ENCODE measurements at places on chromosomes 16 and 17.

DNA sequence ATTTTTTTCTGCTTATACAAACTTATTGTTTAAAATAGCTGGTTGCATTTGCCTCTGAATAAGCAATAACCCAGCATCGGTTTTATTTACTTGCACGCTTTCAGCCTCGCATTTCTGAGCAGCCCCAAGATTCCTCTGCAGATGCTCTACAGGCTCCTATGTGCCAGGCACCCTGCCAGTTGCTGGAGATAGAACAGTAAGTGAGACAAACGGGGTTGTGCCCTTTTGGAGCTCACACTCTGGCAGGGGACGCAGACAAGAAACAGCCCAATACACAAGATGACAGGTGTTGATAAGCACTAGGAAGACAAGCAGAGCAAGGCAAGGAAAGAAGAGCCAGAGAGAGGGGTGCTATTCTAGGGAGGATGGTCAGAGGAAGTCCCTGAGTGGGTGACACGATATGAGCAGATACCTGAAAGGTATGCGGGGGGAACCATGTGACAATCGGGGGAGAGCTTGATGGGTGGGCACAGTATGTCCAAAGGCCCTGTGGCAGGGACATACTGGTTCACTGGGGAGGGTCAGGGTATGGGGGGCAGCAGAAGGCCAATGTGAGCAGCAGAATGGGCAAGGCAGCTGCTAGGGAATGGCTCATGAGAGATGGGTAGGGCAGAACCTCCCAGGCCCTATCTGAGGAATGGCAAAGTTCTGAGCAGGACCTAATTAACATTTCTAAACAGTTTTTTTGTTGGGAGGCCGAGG, 18.7 kb upstream of the ADORA2B start:
- no peak for DNase-seq

DNA sequence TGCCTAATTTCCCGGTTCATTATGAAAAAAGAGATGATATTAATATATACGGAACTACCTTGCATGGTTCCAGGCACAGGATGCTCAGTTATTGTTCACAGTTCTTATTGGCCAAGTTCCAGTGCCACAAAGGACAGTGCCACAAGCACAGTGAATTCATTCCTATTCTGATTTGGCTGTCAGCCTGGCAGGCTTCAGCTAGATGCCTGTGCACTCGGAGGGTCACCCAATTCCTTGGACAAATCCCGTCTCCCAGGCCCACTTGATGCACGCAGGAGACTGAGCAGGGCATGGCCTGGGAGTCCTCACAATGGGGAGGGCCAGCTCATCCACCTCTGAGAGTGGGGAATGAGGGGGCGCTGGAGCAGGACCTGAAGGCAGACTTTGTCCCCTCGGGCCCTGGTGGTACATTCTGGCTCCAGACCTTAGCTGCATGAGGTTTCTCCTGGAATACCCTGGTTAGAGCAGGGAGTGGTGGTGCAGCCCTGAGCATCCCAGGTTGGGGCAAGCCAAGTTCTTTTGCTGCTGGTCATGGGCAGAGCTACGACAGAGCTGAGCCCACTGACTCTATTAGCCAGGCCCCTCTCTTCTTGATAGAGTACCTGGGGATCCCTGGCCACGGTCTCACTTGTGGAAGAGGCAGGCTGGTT, 41.4 kb downstream of the MIS12 start:
- no peak for DNase-seq

DNA sequence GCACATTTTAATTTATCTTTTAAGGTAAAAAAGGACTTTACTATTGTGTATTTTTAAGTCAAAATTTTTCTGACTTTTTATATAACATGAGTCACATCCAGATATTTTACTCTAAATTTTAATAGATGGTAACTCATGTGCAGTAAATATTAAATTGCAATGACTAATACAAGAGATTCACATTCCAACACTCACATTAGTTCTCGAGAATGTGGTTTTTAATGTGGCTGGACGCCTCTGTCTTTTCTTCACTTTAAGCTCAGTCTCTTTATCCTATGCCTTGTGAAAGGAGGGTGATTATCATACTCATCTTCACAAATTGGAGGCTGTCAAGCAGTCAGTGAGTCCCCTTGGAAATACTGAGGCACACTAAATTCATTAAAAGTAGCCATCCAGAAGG, 315.6 kb downstream of the HS3ST3B1 start:
- no peak for DNase-seq

DNA sequence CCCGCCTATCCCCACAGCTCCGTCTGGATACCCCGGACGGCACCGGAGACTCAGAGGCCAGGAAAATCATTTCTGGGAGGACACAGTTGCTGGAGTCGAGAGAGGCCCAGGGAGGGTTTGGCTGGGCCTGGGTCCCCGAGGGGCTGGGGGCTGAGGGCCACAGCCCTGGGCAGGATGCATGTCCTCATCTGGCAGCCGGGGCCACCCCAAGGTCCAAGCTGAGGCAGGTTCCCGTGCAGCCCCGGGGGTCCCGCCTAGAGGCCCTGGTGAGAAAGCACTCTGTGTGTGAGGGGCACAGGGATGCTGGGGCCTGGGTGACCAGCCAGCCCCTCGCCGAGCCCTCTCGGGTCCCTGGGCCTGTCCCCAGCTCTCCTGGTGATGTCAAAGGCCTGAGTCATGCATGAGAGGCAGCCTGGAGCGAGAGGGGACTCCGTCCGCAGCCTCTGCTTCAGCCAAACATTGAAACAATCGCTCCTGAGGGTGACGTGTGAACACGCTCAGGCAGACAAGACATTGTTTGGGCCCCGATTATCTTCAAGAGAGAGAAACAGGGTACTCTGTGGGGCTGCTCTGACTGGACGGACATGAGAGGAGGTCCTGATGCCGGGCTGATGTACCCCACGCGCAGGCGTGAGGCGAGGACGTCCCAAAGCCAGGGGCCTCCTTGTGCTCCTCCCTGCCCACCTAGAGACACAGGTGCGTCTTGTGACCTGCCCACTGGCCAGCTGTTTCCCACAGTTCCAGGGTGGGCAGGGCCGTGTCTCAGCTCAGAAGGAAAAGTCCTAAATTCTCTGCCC, 25.8 kb upstream of the C1QTNF8 start:
- no peak for DNase-seq

DNA sequence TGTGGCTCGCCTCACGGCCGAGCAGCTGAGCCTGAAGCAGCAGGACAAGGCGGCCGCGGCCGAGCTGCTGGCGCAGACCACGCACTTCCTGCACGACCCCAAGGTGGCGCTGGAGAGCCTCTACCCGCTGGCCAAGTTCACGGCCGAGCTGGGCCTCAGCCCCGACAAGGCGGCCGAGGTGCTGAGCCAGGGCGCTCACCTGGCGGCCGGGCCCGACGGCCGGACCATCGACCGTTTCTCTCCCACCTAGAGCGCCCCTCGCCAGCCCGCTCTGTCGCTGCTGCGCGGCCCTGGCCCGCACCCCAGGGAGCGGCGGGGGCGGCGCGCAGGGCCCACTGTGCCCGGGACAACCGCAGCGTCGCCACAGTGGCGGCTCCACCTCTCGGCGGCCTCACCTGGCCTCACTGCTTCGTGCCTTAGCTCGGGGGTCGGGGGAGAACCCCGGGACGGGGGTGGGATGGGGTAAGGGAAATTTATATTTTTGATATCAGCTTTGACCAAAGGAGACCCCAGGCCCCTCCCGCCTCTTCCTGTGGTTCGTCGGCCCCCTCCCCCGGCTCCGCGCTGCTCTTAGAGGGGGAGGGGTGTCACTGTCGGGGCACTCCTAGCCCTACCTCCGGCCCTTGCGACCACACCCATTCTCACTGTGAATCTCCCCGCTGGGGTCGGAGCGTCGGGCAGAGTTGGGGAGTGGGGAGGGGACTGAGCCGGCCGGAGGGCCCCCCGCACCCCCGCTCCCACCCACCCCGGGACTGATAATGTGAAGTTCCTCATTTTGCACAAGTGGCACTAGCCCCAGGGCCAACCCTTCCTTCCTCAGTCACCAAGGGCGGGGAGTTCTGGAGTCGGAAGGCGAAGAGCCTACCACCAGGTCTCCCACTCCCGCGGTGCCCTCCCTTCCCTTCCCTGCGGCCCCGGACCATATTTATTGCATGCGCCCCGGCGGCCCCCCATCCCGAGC, 4.0 kb downstream of the HIC1 start:
- DNase-seq: peak; percentile 64

DNA sequence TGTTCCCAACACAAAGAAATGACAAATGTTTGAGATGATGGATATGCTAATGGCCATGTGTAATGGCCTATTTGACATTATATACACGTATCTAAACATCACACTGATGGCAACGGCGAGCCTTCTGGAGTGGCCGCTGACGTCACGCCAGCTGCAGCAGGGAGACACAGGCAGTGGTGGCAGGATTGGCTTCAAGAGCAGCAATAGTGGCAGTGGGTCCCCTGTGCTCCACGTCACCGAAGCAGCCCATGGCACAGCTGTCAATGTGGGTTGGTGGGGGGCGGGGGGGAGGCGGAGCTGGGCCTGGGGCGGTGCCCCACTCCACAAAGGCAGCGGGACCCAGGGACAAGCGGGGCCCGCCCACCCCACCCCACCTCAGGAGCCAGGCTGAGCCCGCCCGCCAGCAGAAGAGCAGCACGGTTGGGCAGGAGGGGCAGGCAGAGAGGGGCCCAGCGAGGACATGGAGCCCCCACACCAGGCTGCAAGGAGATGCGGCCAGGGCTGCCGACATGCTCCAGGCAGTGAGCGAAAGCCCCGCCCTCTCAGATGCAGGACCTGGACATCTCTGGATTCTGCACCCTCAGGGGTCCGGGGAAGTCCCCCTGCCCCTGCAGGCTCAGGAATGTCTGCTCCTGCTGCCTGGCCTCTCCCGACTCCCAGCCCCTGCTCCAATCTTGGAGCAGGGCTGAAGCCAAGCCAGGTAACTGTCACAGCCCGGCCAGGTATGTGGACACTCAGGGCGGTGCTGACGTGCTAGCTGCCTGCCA, 64.6 kb downstream of the USP32 start:
- DNase-seq: peak; percentile 84

DNA sequence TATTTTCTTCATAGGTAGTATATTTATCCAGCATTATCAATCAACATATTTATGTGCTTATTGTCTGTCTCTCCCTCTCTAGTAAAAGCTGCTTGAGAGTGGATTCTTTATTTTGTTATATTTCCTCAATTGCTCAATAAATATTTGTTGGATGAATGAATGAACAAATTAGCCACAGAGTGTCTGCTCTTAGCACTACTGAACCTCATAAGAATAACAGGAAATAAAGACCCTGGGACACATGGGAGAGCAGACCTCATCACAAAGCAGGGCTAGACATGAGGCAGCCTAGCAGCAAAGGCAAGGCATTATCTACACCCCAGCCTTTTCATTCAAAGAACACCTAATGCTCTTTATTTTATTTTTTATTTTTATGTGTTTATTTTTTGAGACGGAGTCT, 34.9 kb upstream of the TANC2 start:
- no peak for DNase-seq

- peak; percentile 64 for DNase-seq
Observed at GRCh38 chr17:13597723-13598347, 3.9 kb downstream of the HS3ST3A1 start.

- DNase-seq: no peak
Observed at GRCh38 chr16:56277075-56277474, 85.8 kb downstream of the GNAO1 start.

DNA sequence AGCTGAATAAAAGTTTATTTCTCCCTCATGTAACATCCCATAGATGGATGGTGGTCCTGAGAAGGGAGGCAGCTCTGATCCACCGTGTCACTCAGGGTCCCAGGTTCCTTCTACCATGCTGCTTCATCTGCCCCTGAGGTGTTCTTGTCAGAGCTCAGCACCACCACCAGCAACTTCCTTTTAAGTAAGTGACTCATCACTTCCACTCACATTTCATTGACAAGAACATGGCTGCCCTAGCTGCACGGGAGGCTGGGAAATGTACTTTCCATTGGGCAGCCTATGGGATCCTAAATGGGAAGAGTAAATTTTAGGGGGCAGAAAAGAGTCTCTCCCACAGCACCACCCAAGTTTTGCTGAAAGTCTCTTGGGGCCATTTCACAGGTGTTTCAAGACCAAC, 134.7 kb downstream of the USP31 start:
- no peak for DNase-seq

DNA sequence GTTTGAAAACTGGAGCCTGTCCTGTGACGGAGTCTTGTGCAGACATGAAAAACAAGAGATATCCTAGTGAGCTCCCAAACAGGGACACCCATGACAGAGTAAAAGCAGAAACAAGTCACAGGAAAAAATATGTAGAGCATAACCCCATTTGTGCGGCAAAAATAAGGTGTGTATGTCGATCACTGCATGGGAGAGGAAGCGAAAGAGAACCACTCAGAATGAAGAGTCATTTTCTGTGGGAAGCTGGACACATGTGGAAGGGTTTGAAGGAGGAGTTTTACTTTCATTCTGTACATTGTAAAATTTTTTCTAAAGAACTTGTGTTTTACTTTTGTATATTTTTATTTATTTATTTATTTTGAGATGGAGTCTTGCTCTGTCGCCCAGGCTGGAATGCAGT, 72.1 kb downstream of the JPH3 start:
- no peak for DNase-seq

DNA sequence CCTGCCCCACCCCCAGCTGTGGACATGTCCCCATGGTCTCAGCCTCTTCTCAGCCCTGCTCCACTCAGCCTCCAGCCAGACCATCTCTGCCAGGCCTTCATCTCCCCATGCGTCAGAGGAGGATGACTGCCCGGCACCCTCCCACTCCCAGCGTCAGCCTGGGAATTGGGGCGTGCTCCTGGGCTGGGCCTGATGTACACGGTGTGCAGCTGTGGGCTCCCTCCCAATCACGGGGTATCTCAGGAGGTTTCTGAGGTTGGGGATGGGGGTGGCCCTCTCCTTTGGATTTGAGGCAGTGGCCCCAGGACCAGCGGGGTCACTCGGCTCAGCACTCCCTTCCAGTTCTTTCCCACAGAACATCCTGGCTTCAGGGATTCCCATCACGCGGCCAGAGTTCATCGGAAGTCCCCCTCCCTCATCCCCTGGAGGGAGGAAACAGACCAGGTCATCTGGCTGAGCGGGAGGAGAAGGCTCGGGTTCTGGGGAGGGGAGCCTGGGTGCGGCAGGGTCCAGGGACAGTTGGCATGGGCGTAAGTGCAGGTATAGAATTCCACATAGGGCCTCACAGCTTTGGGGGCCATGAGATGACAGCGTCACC, 36.9 kb downstream of the SOCS3 start:
- no peak for DNase-seq

GRCh38 chr16:4212934-4213296, 29.0 kb downstream of the SRL start:
- no peak for DNase-seq

DNA sequence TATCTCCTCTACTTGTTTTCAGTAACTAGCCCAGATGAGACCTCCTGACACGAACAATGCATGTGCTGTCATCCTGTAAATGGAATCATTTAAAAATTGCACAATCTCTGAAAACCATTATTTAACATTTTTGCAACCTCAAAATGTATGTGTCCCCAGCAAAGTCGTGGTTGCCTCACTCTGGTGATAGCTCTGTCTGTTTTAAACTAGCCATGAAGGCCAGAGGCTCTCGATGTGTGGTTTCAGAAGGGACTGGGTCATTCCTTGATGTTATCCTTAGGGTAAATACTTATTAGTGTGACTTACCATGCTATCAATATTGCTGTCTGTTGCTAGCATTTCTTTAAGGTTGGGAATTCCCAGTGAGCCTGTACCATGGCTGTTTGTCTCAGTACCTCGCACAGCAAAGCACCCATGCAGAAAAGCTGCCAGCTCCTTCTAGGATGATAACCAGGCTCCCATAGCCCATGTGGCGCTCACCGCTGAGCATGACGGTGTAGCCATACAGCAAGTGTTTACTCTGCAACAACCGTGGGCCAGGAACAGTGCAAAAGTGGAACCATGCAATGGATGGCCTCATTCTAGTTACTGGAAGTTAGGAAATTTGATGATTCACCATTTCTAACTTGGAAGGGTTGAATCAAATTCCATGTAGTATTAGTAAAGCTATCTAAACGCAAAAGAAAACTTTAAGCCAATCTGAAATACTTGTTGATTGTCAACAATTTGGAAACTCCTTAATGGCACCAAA, 2.9 kb upstream of the PGS1 start:
- DNase-seq: no peak

- DNase-seq: no peak
Observed at GRCh38 chr17:72063262-72063661, 57.6 kb upstream of the SOX9 start.

Data from Ammon's horn (tissue), 1 donor.